Iris pigment epithelial cell (primary cell): ENCODE measurements at places on chromosomes 6 and 20.

DNA sequence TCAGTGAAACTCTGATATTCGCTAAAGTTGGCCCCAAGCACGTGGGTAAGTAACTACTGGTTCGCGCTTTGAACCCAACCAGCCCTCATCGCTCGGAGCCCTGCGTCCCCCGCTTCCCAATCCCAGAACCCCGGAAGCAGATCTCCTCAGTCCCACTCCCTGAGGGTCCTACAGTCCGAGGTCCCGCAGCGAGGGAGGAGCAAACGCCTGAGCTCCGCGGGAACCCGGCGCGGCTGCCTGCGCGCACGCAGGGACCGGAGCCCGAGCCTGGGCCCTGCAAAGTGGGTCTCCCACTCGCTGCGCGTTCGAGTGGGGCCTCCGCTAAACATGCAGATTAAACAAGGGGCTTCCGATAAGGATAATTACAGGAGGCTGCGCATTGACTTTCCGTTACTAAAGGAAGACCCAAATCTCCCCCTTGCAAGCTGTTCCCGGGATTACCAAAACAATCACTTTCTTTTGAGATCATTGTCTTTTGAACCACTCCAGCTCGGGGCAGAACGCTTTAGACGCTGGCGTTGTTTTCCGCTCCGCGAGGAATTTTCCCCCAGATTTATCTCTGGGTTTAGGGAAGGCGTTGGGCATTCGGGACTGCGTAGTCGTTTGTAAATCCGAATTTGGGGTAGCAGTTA, 1.3 kb upstream of the VSX1 start:
- DNase-seq = no peak

DNA sequence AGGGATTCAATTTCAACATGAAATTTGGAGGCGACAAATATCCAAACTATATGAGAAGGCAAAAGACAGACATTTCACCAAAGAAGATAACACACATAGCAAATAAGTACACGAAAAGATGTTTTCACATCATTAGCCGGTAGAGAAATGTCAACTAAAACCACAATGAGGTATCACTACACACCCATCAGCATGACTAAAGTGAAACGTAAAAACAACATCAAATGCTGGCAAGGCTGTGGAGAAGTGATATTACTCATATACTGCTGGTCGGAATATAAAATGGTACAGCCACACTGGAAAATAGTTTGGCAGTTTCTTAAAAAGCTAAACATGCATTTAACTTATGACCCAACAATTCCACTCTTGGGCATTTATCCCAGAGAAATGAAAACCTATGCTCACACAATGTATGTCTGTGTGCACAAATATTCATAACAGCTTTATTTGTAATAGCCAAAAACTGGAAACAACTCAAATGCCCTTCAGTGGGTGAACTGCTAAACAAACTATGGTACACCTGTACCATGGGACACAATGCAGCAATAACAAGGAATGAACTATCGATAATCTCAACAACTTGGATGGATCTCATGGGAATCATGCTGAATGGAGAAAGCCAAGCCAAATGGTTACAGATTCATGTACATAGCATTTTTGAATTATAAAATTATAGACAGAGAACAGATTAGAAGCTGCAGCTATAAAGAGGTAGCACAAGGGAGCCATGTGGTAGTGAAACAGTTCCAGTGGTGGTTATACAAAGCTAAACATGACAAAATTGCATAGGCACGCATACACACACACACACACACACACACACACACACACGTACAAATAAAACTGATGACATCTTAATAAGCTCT, 8.6 kb downstream of the ADAT2 start:
- peak; percentile 51 for DNase-seq

DNA sequence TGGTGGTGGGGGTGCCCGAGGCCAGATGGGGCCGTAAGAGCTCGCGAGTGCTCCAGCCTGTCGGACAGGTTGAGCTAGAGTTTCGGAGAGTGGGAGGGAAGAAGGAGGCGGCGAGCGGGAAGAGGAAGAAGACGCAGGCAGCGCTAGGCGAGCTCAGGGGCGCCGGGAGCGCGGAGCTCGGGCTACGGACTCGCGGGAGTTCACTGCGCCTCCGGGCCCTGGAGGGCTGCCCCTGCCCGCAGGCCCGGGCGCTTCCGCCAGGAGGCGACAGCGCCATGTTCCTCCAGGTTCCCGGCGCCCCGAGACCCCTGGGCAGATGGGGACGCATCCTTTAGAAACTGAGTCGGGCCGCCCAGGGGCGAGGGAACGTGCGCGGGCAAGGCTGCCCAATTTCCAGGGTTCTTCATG, 984 bp downstream of the TFAP2C start:
- peak; percentile 28 for DNase-seq

- peak; percentile 32 for DNase-seq
Observed at GRCh38 chr20:41475503-41475902, 108.9 kb upstream of the EMILIN3 start.

DNA sequence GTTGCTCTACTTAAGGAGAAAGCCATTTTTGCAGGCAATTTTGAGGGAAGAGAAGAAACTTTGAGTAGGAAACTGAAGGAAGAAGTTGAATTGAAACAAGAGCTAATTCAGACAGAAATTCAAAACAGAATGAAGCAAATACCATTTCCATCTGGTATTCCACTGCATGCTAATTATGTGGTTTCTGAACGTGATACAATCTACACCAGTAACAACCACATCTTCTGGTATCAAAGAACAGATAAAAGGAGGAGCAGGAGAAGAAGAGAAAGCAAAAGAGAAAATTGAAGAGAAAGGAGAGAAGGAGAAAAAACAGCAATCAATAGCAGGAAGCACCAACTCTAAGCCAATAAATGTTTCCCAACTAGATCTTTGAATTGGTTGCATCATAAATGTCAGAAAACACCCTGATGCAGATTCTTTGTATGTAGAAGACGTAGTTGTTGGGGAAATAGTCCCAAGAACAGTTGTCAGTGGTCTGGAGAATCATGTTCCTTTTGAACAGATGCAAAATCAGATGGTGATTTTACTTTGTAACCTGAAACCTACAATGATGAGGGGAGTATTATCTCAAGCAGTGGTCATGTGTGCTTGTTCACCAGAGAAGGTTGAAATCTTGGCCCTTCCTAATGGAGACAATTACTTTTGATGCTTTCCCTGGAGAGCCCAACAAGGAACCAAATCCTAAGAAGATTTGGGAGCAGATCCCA, 132.4 kb downstream of the MACROD2 start:
- DNase-seq = no peak

DNA sequence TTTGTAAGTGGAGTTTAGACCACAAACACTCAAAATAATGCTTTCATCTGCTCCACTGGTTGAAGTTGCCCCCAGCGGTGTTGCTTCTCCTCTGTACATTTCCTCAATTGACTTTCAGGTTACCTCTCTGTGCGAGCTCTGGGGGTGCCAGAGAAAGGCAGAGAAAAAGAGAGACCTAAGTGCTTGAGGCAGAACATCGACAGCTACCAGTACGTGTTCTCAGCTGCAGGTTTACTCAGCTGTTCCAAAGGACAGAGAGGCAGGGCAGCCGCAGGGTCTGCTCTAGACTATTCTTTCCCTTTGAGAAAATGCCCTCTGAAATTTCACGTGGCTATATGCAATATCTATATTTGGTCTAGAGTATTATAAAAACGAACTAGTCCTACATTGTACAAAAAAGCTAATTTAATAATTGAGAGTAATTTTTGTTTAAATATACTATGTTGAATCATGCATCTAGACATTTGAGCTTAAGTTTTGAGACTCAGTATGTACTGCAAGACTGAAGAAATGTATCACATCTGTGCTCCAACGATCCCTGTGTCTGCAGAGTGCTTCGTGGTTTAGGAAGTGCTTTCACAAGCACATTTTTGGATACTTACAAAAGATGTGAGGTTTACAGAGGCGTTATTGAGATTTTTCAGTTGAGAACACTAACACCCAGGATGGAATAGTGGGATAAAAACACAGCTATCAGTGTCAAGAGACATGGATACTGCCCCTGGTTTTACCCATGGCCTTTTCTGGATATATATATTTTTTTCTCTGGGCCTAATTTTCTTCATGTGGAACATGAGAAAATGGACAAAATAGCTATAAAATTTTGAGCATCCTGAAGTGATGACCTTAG, 453.6 kb upstream of the FLRT3 start:
- DNase-seq = peak; percentile 8

DNA sequence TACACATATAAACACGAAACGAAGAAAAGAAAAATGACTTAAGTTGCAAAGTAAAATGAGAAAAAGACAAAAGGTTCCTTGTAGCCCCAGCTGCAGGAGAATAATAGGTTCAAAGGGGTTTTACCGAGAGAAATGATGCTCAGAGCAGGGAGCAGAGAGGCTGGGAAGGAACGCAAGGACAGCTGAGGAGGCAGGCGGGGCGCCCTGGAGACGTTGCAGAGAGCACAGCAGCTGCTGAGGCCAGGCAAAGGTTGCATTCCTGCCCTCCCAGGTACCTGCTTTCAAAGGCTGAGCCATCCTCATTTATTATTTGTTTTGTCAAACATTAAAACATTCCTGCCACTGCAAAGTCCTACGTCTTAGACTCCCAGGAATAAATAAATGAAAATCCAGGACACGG, 16.2 kb upstream of the VAPB start:
- peak; percentile 8 for DNase-seq

GRCh38 chr6:142189057-142189456, 42.0 kb downstream of the VTA1 start:
- DNase-seq = no peak

- DNase-seq = peak; percentile 96
Observed at GRCh38 chr6:146546443-146547043, 2.9 kb downstream of the RAB32 start.

DNA sequence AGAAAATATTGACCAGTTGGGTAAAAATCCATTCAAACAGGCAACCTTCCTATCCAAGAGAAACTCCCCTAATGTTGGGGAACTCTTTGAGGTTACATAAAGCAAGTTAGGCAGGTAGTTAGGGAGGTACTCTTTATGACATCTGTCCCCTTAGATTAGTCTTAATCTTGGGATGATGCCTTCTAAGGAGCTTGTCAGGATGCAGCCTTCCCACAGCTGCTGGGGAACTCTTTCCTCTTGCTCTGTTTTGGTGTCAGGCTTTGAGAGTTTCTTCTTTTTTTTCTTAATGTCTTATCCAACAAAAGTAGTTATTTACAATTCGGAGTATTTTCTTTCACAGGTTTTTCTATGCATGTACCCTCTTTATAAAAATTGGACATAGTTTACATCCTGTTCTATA, 194.8 kb downstream of the CDKAL1 start:
- DNase-seq = no peak

DNA sequence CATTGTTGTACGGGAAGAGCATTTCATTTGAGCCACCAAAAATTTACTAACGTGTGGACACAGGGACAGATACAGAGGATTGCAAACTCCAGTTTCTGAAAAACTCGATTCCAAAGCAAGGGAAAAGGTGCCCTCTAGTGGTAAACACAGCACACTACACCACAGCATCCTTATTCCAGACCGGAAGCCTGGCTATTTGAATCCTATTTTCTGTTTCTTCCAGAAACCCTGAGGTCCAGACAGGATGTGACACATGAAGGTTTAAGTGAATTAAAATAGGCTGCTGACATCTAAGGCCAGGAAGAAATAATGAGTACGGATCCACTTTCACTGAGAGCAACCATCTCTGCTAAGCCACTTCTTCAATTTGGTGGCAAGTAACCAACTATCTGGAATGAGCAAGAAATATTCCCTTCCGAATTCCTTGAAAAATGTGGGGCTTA, 31.8 kb upstream of the GMPR start:
- DNase-seq = peak; percentile 80

- no peak for DNase-seq
Observed at GRCh38 chr20:48616481-48616880, 211.3 kb downstream of the PREX1 start.

DNA sequence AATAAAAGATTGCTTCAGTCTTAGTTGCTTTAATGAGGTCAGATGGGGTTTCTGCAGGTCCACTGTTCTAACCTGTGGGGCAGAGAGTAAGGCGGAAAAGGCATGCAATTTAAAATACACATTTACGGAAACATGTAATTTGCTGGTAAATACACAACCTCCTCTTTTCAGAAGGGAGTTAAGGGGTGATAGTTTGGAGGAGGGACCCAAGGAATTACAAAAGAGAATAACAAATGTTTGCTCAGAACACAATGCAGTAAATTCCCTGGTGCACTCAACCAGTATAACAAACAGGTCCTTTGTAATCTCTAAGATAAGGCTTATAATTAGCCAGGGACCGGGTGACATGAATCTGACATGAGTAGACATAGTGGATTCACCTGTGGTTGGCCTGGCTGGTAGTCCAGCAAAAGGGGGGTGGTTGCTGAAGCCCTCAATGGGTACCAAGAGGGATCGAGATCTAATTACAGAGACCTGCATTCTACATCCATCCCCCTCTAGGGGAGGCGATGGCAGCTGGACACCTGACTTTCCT, 295.1 kb downstream of the PHACTR1 start:
- no peak for DNase-seq

DNA sequence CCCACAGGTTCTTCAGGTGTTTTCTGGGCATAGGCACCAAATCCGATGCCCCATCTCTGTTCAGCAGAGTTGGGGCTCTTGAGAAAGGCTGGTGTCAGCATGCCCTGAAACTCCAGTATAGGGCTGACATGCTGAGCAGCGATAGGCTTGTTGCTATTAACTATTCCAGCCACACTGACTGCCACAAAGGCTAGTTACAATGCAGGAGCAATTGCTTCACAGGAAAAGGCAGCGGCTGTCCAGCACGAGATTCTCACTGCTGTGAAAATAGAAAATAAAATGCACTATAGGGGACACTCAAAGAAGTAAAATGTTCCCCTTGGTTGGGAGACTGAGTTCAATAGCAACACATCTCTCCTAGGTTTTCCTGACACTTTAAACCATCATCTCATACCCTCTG, 112.4 kb downstream of the BFSP1 start:
- DNase-seq = no peak

DNA sequence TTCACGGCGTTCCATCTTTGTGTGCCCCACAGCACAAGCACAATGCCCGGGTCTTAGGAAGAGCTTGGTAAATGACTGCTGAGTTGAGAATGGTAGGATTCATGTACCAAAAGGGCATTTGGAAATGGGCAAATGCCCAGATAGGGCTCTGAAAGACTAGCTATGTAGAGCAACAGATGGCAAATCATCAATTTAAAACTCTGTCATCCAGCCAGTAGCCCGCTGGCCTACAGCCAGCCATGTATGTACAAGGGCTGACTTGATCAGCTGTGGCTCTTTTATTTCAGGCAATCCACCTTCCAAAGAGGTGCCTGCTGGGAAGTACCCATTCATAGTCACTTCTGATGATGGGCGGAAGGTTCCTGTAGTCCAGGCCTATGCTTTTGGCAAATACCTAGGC, 35.1 kb downstream of the NT5E start:
- no peak for DNase-seq
